ENCODE measurements at places on chromosomes 13 and 19.

- DNase-seq = no peak
These were observed 1459.3 kb downstream of the UQCRFS1 start for GRCh38 chr19:27753622-27754021.

DNA sequence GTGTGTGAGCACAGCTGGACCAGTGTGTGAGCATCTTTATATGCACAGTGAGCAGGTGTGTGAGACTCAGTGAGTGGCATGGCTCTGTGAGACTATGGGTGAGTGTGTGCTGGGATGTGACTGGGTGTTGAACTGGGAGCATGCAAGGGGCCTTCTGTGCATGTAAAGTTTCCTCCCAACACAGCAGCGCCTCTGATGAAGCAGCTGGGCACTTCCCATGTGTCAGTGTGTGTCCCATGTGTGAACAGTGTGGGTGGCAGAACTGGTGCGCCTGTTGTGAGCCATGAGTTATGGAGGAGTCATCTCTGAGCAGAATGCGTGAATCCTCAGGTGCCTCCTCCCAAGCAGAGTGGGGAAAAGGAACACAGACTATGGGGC is 24.1 kb downstream of the LGALS16 start:
- DNase-seq = no peak

DNA sequence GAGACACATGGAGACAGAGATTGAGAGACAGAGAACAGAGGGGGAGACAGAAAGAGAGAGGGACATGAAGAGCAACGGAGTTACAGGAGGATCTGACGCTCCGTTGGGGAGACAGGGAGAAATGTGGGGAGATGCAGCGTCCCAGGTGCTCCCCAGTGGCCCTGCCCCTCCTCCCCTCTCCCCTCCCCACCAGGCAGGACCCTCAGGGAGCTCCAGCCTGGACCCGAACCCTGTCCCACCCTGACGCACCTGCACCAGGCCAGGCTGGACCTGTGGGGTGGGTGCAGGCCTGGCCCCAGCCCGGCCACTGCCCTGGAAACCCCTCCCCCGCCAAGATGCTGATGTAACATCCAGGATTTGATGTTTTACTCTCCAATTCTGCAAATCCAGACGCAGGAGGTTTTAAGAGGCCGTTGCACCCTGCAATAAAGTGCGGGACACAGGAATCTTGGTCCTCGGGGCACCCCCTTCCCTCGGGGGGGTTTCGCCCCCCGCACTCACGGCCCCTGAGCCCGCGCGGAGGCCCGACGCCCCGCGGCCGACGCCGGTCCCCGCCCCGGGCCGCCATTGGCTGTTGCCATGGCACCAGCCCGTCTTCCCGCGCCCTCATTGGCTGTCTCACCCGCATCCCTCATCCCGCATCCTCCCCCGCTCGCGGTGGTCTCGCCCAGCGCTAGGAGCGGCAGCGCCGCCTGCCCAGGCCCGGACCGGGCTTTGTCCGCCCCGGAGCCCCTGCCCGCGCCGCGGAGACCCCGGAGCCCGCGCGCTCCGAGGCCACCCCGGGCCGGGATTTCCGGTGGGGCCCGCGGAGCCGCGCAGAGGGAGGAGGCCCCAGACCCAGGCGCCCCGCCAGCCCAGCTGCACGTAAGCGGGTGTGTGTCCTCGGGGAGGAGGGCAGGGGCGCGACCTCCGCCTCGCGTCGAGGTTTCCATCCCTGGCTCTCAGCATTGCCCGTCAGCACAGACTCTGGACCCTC is at the start of gene APC2:
APC2 (plus strand) TSS at position 655 of the 976 bp plus-strand sequence. CDS start 2,881 bp downstream, outside the sequence.
- DNase-seq = no peak

DNA sequence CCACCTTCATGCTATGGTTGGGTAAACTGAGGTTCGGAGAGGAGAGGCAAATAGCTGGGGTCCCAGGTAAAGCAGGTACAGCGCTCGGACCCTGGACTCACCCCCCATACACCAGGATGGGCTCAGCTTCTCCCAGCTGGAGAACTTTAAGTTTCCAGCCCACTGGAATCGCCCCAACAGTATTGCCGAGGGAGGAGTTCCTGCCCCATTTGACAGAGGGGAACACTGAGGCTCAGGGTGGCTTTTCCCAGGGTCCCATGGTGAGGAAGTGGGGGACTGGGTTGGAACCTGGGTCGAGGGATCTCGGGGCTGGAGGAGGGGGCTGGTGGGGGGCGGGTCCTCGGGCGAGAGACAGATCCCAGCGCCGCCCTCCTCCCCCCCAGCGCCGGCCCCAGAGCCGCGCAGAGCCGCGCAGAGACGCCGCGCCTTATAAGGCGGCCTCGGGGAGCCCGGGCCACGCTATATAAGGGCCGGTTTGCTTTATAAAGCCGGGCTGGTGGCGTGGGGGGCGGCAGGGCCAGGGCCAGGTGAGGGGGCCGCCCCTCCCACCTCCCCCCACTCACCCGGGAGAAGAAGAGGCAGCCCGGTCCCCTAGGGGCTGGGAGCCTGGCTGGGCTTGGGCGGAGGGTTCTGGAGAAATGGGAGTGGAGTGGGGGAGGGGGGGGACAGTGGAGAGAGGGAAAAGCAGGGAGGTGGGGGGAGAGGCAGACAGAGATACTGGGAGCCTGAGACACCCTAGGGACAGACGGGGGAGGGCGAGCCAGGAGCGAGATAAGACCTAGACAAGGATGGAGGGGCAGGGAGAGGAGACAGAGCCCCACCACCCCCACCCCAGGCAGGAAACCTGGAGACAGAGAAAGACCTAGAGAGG is 1.1 kb downstream of the CNN1 start:
- DNase-seq = no peak

DNA sequence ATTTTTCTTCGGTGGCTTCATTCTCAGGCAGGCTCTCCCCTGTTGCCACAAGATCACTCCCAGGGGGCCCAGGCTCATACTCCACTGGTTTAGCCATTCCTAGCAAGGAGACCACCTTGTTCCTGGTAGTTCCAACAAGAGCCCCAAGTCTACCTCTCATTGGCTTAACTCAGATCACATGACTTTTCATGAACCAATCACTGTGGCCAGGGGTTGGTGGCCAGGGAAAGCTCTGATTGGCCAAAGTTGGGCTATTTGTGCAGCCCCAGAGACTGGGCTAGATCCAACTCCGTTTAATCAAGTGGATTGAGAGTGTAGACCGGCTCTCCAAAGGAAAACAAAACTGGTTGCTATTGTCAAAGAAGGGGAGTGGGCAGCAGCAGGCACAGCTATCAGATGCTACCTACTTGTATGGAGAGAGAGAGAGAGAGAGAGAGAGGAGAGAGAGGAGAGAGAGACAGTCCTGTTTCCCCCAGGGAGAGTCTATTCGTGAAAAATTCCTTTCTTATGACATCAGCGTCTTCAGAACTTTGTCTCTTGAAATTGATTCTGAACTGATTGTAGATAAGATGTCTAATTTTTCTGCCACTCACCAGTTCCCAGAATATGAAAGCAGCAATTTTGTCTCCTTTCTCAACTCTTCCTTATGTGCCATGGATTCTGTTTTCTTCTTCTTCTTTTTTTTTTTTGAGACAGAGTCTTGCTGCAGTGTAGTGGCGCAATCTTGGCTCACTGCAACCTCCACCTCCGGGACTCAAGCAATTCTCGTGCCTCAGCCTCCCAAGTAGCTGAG is 5.9 kb downstream of the CEACAM19 start:
- no peak for DNase-seq

DNA sequence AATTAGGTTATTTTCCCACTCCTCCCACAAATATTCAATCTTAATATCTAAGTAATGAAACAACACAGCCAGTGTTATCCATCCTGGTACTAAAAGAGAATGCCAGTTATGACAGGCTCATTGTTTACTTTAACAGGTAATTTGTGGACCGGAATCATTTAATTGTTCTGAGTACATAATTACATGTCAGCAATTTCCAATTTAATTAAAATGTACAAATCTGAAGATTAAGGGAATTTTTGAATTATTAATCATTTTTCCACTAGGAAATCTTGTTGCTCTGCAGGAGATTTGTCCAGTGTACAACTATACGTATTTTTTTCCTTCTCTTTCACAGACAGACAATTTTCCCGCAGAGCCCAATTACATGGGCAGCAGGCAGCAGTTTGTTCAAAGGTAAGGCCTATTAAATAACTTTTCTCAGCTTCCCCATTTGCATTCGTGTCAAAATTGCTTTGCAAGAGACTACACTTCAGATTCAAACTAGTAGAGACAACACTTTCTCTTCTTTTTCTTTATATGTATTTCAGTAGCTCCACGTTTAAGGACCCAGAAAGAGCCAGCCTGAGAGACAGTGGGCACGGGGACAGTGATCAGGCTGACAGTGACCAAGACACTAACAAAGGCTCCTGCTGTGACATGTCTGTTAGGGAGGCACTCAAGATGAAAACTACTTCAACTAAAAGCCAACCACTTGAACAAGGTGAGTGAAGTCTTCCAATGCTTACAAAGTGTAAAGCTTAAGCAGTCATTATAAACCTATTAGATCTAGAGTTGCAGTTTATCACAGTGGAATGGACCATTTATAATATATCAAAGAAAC is 34.8 kb downstream of the PCDH17 start:
- no peak for DNase-seq

DNA sequence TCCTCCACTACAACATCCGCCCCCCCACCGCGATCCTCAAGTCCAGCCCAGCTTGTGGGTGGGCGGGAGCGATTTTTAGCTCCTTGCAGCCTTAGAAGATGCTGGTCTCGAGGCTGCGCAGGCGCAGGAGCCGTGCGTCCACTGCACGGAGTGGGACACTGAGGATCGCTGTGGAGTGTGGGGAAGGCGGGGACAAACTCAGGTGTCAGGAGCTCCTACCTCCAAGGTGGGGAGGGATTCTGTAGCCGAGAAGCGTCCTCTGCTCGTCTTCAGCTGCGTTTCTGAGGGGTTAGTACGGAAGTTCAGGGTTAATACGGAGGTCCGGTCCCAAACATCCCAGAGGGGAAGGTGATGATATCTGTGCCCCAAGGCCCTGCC is at the start of gene RTBDN:
RTBDN (minus strand) TSS at position 14 of the 378 bp plus-strand sequence. CDS start 4,600 bp downstream, outside the sequence.
- DNase-seq = no peak

- no peak for DNase-seq
These were observed 953.4 kb upstream of the PRR20A start for GRCh38 chr13:56187331-56187730.

DNA sequence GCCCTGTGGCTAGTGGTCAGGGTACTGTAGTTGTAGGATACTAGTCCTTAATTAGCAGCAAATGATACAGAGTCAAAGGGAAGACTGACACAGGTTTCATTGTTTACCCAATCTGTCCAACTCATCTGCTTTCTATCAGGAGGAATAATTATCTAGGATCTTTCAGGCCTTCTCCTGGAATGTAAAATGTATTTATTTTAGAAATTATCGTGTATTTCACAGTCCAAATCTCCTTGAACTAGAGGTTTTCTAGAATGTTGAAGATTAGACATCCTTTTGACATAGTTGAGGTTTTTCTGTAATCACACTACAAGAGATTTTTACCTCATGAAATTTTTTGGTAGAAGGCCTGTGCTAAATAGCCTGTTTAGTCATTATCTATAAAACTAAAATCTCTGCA is 1694.8 kb upstream of the PCDH20 start:
- no peak for DNase-seq

DNA sequence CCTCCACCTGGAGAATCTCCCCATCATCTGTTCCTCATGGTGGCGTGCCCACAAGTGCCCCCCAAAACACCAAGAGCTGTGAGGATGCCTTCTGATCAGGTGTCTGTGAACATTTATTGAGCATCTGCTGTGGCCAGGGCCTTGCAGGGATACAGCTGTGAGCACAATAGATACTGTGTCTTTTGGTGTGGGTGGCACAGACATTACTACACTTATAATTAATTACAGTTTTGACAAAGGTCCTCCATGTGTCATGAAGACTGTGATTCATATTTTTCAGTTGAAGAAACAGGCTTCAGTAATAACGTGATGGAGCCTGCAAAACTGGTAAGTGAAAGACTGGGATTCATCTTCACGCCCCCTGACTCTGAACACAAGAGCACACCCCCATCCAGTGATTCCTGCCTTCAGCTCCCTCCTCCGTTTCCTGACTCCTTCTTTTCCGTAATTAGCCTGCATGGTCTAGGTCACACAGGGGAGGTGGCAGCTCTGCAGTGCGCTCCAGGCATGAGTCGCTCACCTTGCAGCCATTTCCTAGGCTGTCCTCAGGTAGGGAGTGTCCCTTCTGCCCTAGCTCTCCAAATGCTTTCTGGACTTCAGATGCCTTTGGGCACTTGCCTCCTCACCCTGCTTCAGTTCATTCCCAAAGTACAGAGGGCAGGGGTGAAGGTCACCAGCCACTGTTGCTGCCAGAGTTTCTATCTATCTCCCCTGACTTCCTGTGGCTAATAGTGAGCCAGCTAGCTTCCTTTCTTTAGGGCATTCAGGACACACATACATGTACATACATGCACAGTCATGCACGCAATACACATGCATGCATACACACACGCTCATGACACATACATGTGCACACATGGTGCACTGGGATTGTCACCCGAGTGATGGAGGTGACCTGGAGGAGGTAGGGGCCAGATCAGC is 66.5 kb downstream of the SIAH3 start:
- no peak for DNase-seq

DNA sequence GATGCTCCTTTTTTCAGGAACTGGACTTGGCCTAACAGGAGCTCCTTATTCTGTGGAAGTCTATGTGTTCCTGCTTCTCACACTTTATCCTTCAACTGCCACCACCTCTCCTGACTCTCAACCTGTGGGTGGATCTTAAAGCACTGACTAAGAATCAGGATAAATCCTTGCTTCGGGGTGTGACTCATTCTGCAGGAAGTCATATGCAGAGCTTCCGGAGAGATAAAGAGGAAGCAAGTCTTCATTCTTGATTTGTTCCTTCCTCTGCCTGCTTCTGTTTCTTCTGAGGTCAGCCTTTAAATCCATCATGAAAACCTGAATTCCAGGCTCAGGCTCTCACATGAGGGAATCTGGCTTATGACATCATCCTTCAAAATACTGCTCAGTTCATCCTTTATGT is 137.1 kb upstream of the ATXN8OS start:
- DNase-seq = no peak

DNA sequence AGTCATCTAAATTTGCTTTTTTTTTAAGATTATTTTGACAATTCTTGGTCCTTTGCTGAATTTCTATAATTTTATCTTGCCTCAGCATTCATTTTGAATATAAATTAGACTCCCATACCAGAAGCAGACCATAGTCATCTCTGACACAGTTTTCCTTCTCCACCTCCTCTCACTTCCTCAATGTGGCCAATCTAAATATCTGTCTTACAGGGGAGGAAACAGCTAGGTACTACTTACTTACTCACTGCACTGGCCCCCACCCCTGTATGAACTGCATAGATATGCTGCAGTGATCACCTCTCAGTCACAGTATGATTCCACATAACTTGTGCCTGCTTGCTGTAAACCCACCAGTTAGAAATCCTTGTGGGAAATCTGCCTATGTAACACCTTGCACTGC is 665.6 kb downstream of the FGF9 start:
- DNase-seq = no peak

GRCh38 chr13:44842158-44842557 is 147.1 kb downstream of the NUFIP1 start:
- DNase-seq = no peak

DNA sequence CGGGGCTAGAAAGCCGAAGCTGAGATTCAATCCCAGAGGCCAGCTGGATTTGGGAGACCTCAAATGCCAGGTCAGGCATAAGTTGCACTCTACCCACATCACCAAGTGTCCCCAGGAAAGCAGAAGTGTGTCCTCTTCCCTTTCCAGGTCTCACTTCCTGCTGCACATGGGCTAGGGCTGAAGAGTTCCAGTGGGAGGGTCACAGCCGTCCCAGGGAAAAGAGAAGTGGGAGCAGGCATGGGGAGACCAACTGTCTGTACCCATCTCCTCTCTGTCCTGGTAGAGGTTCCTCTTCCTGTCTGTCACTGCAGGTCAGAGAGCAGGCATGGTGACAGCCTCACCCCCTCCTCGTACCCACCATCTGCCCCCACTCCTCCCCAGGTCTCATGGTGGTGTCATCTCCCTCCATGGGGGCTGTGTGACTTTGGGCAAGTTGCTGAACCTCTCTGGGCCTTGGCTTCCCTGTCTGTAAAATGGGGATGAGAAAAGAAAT is 14.8 kb downstream of the AXL start:
- no peak for DNase-seq

- DNase-seq = no peak
These were observed 358.0 kb downstream of the FGF9 start for GRCh38 chr13:22028831-22029230.
